ENCODE measurements at places on chromosomes 5 and 9. TPM values are rescaled to one million over a fixed set of nuclear protein-coding genes. Genes with fewer than 3 reads are reported as not detected.

GRCh38 chr9:73206851-73207250 is 55.2 kb downstream of the ANXA1 start:
- no peak for DNase-seq

DNA sequence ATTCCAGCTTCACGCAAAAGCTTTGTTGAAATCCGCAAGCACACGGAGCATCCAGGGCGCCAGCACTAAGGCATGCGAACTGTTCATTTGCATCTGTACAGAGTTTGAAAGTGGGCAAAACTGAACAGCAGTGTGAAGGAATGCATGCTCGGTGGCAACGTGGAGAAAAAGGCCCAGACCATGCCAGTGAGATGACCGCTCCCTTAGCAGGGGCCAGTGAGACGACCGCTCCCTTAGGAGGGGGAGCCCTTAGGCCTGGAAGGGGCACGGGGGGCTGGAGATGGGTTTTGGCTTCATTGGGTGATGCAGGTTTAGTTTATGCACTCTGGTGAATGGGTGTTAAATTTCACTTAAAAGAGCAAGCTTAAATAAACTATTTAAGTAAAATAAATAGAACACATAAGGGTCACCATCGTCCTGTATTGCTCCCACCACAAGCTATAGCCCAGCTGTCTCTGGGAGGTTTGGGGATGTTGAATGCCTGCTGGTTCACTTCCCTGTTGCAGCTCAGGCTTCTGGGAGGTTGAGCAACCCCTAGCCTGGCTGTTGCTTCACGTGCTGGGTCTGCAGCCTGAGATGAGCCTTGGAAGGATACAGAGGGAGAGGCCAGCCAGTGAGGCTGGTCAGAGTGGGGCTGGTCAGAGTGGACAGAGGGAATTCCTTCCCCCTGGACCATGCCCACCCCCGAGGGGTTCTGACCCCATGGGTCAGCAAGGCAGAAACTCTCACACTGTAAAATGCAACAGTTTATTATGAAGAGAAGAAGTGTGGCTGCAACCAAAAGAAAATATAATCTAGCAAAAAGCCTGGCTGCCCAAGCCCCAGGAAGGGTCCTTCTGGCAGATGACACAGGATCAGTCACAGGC is 4.6 kb upstream of the FCN1 start:
- DNase-seq = no peak

GRCh38 chr9:99720455-99721050 is 101.1 kb upstream of the NR4A3 start:
- DNase-seq = no peak

DNA sequence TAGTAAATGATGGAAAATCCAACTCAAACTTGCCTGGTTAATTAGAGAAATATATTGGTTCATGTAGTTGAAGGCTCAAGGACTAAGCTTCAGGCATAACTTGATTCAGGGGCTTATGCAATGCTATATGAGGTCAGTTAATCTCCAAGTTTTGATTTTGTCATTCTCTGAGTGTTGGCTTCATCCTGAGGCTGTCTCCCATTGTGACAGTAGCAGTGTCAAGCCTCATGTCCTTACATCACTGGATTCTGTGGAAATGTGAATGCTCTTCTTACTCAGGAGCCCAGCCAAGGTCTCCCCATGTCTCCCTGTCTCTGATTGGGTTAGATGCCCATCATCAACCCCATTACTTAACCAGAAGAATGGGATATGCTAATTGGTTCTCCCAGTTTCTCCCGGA is 44.4 kb upstream of the SNX2 start:
- no peak for DNase-seq

GRCh38 chr5:128154943-128155342 is 71.4 kb downstream of the SLC12A2 start:
- DNase-seq = no peak

DNA sequence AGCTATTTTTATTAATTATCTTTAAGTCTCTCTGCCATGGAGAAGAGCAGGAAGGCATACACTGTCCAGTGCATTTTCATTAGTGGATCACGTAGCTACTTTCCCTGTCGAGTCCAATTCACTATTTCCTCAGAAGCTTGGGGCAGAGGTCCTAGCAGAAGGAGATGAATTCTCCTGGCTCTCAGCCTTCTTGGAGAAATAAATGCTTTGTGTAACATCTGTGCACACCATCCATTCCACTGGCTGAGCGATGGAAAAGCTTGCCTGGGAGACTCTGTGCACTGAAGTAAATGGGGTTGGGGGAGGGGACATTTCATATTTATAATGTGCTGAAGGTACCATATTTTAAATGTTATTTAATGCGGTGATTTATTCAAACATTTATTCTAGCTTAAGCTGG is 23.4 kb downstream of the PROP1 start:
- DNase-seq = no peak

DNA sequence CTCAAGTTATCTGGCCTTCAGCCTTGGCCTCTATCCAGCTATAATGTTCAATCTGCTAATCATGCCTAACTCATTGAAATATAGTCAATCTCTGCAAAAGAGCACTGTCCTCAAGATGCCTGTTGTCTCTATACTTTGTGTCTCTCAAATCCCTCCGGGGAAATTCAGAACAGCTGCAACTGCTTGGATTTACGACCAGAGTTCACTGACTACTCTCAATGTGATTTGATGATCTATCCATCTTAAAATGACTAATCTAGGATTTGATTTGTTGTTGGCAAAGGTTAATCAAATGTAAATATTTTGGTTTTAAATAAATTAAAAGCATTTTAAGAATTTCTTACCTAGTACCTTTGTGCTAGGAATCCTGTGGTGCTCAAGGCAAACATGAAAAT is 40.9 kb downstream of the SVEP1 start:
- peak; percentile 78 for DNase-seq

- no peak for DNase-seq
Measured at GRCh38 chr5:5932824-5933223, 445.5 kb downstream of the MED10 start.

The RANBP17 gene
- 24.1 TPM for total RNA-seq

The DTWD2 gene
- 0.85 TPM for total RNA-seq

The NPR3 gene
- 0.23 TPM for total RNA-seq

The EIF4EBP3 gene
- total RNA-seq = 1.3 TPM

The LCN1 gene
- not detected for total RNA-seq

The LIFR gene
- 27.4 TPM for total RNA-seq

The ECM2 gene
- not detected for total RNA-seq

The CD274 gene
- 0.49 TPM for total RNA-seq
